ENCODE measurements at places on chromosomes 7 and 10.

DNA sequence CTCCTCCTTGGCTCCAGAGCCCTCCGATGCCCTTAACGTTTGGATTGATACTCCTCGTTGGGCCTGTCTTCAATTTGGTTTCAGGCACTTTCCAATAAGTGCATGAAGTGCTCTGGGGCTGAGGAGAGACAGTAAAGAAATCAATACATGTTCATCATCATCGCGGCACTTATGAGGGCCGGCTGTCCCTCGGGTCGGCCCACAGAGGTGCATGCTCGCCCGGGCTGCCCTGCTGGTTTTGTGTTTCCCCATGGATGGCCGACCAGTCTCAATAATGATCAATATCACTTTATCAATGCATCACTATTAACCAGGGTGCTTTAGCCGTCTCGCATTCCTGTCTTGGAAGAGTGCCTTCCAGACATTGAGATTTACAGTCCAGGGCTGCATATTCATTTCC lies 154.2 kb downstream of the EBF3 start:
- no peak for DNase-seq

DNA sequence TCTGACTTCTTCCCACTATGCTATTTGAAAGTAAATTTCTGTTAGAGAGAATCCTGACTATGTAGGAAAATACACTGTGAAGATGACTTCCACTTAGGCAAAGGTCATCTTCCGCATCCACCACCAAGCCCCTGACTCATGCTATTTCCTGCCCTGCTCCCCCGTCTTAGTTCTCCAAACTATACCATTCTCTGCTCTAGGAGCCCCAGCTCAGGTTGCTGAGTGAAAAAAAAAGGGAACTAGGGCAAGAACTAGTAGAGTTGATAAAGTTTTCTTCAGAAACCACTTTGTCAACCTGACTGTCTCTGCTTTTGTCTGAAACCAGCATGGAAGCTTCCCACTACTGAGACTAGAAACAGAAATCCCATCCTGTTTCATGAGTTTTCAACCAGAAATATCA lies 96.9 kb downstream of the EVX1 start:
- DNase-seq = no peak

DNA sequence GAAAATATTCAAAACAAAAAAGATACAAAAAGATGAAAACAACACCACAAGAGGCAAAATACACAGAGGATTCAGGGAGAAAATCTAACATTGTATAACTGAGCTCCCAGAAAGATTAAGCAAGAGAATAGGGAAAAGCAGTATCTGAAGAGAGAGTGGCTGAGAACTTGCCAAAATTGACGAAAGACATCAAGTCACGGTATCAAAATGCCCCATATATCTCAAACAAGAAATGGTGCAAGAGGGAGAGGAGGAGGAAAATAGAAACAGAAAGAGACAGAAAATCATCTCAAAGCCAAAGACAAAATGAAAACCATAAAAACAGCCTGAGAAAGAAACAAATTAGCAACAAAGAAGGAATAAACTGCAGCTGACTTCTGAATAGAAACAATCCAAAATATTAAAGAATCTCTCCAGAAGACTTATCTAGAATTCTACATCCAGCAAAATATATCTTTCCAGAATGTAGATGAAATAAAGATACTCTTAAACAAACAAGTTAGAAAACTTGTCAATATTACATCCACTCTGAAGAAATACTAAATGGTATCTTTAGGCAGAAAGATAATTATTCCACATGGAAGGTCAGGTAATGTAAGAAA lies 5.5 kb downstream of the USP6NL start:
- no peak for DNase-seq

DNA sequence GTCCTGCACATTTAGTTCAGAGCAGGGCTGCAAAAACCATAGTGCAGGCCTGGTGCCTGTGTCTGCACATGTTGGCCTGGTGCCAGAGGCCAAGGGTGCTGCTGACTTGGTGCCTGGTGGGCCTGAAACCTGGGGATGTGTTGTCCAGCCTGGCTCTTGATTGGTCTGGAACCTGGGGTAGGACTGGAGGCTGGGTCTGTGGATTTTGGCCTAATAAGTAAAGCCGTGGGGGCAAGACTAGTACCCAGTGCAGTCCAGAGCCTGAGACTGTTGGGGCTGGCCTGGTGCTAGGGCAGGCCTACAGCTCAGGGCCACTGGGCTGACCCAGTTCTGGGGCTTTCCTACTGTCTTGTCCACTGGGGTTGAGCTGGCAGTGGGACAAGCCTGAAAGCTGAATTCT lies 817.9 kb downstream of the DNAJB9 start:
- no peak for DNase-seq

- no peak for DNase-seq
Observed at GRCh38 chr10:68895041-68895440, 6.1 kb upstream of the DDX50 start.

GRCh38 chr10:128892005-128892404 lies 575.0 kb upstream of the MGMT start:
- DNase-seq = no peak

GRCh38 chr7:155260498-155260872 lies 37.2 kb upstream of the INSIG1 start:
- DNase-seq = no peak

Measured in stimulated activated CD4-positive, alpha-beta T cell treated with anti-CD3 and anti-CD28 coated beads, Interleukin-15, amount 100 ng/mL, for 1 hour (primary cell).